NCI-H748 treated with DMSO at 0.1 percent for 48 hours (cell line): ENCODE measurements at places on chromosomes 16 and 17.

- DNase-seq: no peak
Measured at GRCh38 chr17:1045456-1045855, 48.5 kb downstream of the TIMM22 start.

DNA sequence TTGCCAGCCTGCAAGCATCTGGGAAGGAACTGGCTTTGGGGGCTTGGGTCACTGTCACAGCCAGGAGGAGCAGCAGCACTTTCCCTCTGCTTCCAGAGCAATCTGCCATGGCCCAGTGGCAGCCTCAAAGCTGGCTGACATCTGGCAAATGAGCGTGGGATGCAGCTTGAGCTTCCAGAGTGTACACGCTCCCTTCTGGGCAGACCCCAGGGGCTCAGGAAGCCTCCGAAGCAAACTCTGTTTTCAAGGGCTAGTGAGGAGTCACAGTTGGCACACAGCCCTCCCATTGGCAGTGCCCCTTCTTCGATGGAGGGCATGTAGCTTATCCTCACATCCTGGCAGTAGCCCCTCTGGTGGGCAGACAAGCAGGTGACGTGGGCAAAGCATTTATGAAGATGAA lies 249.6 kb downstream of the ENGASE start:
- no peak for DNase-seq

GRCh38 chr17:53133876-53134275 lies 688.9 kb upstream of the KIF2B start:
- DNase-seq: no peak

GRCh38 chr16:86205521-86206245 lies 304.6 kb upstream of the FOXF1 start:
- no peak for DNase-seq

DNA sequence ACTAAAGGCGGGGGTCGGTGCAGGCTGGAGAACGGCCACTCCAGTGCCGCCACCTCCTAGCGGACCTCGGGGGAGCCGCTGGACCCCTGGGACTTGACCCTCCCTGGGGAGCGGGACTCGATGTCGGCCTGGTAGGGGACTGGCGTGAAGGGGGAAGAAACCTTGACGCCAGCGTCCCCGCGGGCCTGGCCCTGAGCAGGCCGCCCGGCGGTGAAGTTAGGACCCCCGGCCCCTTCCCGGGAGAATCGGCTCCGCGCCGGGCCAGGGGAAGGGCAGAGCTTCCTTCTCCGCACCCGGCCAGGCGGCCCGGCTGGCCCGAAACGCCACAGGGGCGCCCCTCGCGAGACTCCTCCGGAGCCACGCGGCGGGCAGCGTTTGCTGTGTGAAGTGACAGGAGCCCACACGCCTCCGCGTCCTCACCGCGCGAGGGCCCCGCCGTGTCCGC lies 389 bp downstream of the DUS1L start:
- no peak for DNase-seq

GRCh38 chr16:14399378-14400284 lies 230.4 kb downstream of the PARN start:
- DNase-seq: no peak

DNA sequence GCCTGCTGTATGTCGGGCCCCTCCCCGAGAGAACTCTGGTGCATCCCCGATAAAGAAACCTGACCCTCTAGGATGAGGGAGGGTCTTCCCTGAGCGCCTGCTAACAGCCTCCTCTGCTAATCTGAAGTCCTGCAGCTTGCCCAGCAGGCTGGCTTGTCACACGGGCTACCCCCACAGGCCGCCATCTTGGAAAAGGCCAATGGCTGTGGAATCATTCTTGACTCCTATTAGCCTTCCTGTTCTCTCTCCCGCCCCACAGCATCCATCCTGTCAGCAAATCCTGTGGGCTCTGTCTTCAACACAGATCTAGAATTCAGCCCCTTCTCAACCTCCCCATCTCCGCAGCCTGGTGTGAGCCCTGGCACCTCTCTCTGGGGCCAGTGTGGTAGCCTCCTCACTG lies 12.0 kb downstream of the IL4R start:
- no peak for DNase-seq

GRCh38 chr16:20762404-20763123 lies 1.2 kb upstream of the ACSM3 start:
- DNase-seq: no peak

DNA sequence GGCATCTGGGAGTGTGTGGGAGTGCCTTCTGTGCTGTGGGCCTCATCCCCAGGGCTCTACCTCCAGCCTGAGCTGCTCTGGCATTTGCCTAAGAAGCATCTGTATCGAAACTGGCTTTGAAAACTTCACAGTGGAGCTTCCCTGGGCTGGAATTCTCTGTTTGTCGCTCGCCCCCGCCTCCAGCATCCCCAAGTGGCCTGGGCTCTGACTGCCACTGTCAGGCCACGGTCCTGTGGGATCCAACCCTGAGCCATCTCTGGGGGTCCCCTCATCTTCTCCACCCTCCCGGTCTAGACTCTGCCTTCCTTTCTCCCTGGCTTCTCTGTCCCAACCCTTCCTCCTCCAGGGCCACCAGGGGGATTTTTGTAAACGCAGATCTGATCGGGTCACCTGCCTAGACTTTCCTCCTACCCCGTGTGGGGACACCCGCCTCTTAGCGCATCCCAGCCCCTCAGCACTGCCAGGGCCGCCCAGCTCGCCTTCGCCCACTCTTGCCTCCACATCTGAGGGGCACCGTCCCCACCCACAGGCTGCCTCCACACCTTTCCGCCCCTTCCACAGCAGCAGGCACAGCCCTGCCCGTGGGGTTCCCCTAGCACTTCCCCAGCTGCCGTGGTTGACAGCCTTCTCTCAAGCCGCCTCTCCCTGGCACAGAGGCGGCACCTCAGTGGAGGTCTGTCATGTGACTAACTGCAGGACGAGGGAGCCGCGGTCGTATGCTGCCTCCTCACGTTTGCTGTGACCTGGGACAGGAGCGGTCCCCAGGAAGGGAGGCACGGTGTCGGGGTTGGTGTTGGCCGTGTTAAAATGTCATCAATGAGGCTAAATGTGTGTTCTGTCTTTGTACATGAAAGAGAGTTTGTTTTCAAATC lies 12.0 kb downstream of the TBC1D24 start:
- DNase-seq: no peak

GRCh38 chr16:67339453-67339852 lies 12.8 kb downstream of the LRRC36 start:
- DNase-seq: no peak
